ENCODE measurements at places on chromosomes 2 and 18.

GRCh38 chr2:102318437-102318836 lies 7.1 kb downstream of the IL1RL1 start:
- DNase-seq: no peak

- no peak for DNase-seq
These were observed 25.1 kb upstream of the TMEM214 start for GRCh38 chr2:27007416-27008374.

GRCh38 chr2:68660658-68661057 lies 17.3 kb downstream of the PROKR1 start:
- DNase-seq: no peak

DNA sequence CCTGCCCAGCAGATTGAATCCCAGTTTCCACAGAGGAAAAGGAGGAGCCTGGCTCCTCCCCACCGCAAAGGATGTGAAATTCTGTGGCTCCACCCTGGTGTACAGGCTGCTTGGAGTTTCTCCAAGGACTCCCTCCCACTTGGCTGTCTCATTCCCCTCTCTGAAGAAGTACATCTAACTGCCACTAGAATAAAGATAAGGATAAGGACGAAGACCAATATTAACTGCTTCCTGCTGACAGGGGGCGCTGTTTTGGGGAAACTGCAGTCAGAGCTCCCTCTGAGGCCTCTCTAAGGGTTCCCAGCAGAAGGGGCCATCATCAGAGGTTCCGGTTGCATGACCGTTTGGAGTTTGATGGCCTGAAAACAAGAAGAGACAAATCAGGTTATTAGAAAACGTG lies 790.9 kb downstream of the CPS1 start:
- peak; percentile 11 for DNase-seq

GRCh38 chr18:21163647-21164547 lies 52.3 kb upstream of the ROCK1 start:
- peak; percentile 12 for DNase-seq

DNA sequence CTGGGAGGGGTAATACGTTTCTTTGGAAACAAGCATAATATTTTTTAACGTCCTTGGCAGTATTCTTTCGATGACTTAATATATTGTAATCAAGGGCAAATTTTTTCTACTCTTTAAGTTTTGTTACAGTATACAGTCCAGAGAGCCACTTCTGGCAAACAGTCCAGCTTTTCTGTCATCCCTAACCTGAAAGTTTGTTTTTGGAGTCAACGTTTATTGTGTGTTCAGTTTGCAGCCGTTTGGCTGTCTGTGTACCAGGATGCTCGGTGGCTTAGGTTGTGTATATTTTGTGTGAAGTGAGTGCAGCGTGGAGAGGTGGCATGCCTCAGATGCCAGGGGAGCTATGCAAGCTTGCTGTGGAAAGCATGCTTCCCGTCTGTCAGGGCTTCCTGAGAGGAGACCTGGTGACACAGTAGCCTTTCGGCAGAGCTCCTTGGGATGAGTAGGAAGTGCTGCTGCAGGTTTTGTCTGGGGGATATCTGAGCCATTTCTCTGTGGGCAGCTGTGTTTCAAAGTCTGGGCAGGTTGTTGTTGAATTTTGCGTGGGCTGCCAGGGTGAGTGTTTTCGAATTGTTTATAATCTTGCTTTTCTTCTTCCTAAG lies 14.7 kb downstream of the MAP3K20 start:
- DNase-seq: no peak

- peak; percentile 83 for DNase-seq
These were observed 218.4 kb downstream of the CDH20 start for GRCh38 chr18:61551586-61551985.

GRCh38 chr2:100703213-100703612 lies 116.7 kb upstream of the NPAS2 start:
- DNase-seq: no peak

DNA sequence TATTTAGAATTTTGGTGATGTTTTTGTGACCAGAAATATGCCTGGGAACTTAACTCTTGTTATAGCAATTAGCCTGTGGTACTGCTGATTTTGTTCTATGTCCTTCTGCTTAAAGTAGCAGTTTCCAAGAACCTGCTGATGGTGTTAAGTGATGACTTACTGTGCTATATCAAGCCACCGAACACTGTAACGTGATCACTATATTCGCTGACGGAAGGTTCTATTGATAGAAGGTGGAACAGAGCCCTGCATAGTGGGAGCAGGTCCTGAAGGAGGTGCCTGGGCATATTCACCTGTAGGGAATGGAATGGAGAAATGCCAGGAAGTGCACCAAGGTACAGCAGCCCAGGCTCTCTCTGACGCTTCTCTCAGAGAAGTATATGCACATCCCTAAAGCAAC lies 76.8 kb downstream of the UXS1 start:
- no peak for DNase-seq

DNA sequence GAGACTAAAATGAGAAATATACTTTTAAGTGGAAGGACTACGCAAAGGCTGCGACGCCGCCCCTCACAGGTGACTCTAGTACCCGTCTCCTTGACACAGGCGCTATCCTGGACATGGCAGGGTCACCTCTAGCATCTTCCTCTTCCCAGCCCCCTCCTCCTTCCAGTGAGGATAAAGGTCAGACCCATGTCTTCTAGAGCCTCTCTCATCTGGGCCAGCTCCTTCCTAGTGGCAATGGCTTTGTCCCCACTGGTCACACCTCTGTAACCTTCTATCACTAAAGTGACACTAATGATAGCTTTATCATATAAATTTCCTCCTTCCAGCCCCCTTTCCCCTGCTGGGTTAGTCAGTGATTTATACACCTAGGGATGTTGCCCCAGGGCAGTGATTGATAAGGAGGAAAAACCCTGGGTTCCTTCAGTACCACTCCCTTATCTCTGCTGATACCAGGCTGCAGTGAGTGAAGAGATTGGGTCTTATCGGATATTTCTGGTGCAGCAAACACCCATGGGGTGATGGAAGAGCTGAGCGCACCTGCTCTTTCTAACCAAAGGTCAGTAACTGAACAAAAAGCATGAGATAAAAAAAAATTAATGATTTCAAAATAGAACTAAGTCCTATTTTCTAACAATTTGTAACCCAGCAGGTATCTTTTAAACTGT lies 62.0 kb upstream of the FZD5 start:
- DNase-seq: no peak

DNA sequence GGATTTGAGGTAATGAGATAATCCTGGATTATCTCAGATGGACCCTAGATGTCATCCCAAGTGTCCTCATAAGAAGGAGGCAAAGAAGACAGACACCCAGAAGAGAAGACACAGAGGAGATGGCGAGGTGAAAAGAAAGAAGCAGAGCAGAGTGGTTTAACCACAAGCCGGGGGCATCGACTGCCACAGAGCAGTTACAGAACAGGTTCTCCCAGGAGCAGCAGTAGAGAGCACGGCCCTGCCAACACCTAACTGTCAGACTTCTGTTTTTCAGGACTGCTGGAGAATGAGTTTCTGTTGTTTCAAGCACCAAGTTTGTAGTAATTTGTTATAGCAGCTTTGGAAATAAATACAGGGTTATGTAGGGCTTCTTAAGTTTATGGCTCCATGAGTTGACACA lies 437.0 kb downstream of the THSD7B start:
- DNase-seq: no peak

- DNase-seq: no peak
These were observed 23.4 kb downstream of the RAMP1 start for GRCh38 chr2:237882510-237883481.

DNA sequence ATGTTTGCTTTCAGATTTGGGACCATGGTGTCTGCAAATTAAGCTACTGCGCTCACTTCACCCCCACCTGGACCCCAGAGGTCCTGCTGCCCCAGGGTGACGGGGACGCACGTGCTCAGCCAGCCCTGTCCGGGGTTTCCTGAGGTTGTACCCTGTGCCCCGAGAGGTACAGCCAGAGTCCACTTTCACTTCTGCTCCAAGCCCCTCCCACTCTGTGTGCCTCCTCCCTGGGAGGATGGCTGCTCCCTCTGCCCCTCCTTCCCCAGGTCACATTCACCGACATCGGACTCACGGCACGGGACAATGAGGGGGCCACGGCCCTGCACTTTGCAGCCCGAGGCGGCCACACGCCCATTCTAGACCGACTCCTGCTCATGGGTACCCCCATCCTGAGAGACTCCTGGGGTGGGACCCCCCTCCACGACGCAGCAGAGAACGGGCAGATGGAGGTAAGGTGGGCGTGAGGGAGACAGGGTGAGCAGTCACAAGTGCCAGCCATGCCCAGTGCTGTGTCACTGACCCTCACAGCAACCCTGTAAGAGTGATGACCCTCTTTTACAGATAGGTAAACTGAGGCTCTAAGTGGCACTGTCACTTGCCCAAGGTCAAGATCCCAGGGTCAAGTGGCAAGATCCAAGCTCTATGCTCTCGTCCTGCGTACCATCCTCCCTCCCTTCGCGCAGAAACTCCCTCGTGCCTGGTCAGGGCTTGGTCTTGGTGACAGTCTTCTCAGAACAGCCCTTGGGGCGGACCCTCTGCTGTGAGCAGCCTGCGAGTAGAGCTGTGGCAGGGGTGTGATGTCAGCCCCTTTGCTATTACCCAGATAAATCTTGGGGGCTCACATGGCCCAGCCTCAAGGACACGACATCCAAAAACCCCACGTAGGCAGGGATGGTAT lies 7.6 kb downstream of the ESPNL start:
- DNase-seq: no peak

DNA sequence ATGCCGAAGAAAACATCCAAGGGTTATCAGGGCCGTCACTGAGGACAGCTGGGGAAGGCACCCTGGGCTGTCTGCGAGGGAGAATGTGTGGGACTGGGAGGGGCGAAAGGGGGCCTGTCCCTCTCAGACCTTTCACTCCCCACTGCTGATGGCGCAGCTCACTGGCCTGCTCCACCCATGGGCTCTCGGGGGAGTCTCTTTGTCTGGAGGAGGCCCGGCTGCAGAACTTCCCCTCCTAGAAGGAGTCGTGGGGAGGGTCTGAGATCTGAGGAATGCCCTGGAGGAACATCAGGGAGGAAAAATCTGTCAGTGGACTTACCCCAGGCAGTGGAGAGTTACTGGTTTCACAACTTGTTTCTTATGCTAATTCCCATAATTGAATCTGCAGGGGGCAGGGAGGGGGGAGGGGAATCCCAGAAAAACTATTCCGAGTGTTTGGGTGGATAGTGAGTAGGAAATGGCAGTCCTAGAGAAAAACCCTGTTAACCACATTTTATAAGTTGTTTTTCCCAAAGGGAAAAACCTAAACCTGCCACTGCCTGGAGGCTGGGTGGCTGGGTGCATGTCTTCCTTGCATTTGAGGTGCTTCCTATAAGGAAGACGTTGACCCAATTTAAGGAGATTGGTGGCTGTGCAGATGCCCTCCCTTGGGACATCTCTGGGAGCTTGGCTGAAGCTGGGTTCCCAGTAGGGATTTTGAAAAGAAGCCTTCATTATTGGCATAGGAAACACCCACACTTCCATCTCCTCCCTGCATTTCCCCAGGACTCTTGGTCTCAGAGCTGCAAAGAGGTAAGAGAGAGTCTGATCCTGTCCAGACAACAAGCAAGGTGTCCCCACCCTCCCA lies 11.7 kb upstream of the SEMA4C start:
- peak; percentile 59 for DNase-seq
